ENCODE measurements at places on chromosomes 2 and 18.

DNA sequence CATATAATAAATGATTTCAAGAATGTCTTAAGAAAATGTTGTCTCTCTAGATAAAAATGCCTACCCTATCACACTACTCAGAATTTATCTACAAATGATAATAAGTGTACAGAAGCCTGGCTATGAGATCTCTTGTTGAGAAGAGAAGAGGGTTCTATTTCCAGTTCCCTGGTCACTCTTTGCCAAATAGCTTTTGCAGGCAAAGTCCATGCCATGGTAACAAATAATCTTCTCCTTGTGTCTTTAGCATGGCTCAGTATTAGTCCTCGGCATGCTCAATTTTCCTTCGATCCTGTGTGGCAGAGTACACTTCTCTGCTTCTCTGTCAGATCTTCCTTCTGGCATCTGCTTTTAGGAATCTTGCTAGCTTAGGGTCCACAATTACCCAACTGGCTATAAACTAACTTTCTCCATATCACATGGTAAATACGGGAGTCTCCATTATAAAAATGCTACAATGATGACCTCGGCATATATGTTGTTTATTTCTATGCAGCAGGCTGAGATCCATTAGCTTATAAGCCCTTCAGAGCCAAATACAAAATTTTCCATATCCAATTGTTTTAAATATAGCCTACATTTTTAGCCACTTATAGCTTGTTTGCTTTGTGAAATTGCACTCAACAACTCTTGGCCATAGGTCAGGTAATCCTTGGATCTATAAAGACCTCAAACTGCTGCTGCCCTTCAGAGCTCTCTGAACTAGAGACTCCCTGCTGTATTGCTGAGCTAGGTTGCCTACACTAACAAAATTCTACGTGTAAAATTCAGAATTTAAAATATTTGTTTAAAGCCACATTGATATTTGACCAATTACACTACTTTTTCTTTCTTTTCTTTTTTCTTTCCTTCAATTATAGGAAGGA lies 157.5 kb downstream of the FSIP2 start:
- DNase-seq: no peak

DNA sequence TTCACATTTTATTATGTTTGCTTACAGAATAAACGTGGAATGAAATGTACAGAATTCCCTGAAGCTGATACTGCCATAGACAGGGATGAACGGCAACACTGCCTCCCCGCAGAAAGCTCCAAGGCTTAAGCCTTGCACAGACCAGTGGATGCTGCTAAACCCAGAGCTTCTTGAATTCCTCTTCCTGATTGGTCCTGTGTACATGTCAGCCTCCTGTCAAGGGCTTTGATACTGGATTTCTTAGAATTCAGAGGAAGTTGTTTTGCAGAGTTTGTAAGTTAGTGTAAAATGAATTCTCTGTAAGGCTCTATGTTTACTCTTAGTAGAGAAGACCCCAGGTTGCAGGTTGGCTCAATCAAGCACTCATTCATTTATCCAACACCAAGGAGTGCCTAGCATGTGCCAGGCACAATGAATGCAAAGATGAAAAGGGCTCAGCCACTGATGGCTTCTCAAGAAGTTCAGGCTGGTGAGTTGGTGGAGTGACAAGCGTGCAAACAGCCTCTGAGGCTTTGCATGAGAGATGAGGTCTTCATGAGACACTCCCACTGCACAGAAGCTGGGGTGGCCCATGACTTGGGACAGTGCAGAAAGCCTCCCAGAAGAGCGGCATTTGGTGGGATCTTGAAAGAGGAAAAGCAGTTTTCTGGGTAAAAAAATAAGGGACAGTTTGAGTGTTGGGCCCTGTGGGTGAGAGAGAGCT lies 50.4 kb downstream of the ACKR3 start:
- no peak for DNase-seq

DNA sequence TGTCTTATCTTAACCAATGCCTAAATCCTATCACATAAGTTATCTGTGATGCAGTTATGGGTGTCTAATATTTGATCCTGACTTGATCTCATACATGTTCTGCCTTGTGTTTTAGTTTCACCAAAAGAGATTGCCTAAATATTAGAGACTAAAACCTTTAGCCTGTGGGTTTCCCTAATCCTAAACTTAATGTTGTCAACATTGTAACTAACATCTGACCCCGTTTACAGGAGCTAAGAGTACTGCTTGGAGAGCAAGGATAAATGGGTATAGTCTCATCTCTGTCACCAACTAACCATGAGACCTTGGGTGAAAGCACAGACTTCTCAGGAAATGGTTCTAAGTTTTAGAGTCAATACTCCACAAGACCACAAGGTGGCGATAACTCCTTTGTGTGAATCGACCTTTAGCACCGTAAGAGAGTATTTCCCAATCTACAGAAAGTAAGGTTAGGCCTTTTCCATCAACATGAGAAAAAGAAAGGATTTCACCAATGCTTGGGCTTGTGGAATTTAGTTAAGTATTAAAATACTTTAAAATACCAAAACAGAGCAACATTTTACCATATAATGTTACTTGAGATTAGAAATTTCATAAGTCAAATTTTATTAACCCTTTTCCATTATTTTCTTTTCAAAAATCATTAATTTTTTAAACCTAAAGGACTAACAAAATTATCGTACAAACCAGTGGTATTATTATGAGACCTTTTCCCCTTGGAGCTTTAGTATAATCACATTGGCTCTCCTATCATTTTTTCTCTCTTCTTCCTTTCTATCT lies 60.5 kb downstream of the G6PC2 start:
- no peak for DNase-seq

GRCh38 chr2:149564983-149565382 lies 22.6 kb downstream of the MMADHC start:
- no peak for DNase-seq

DNA sequence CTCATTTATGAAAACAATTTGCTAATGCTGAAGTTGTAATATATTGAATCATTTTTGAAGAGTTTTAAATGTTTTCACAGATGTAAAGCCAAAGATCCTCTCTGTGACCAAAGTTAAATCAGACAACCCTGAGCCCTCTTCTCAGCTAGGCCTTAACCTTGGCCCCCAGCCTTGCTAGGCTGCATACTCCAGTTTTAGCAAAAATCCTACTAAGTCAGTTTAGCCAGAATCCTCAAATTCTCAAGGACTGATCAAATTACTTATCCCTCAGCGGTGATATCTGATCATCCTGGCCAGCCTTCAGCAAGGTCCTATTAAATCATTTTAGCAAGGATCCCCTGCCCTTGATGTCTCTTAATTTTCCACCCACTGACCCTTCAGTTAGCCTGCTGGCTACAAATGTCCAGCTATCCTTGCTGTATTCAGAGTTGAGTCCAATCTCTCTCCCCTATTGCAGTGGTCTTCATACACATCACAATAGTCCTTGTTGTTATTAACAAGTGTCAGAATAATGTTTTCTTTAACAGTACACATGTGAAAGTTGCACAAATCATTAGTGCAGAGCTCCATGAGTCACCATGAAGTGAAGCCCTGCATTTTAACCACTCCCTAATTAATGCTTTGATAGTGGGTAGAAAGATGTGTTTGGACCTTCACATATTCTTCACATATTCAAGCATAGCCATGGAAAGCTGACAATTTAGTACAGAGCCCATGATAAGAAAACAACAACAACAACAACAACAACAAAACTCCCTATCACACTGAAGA lies 206.4 kb downstream of the NBAS start:
- no peak for DNase-seq

- DNase-seq: no peak
These were observed 108.5 kb upstream of the COL5A2 start for GRCh38 chr2:189287982-189288521.
